Activated CD4-positive, alpha-beta T cell treated with anti-CD3 and anti-CD28 coated beads, Interleukin-2, amount 10 ng/mL, durations not matched to agents 7 days and 5 days (primary cell): ENCODE measurements at places on chromosomes 12 and 14.

GRCh38 chr12:127284870-127285431, 982.0 kb upstream of the TMEM132C start:
- no peaks in the 10 kb centered on the region for H3K36me3 ChIP-seq
- H3K4me3 ChIP-seq: no peak overlapping the region
- peak overlapping the region; percentile 25 for H3K27ac ChIP-seq
- H3K4me1 ChIP-seq: peaks cover 8% of the 10 kb centered on the region
- H3K27me3 ChIP-seq: no peaks in the 10 kb centered on the region

GRCh38 chr14:101726295-101726953, 35.1 kb upstream of the PPP2R5C start:
- DNase-seq: no peak
- peak overlapping the region; percentile 16 for H3K27ac ChIP-seq
- H3K36me3 ChIP-seq: peaks cover 2% of the 10 kb centered on the region
- H3K27me3 ChIP-seq: no peaks in the 10 kb centered on the region
- H3K4me1 ChIP-seq: peaks cover 36% of the 10 kb centered on the region
- no peak overlapping the region for H3K4me3 ChIP-seq

DNA sequence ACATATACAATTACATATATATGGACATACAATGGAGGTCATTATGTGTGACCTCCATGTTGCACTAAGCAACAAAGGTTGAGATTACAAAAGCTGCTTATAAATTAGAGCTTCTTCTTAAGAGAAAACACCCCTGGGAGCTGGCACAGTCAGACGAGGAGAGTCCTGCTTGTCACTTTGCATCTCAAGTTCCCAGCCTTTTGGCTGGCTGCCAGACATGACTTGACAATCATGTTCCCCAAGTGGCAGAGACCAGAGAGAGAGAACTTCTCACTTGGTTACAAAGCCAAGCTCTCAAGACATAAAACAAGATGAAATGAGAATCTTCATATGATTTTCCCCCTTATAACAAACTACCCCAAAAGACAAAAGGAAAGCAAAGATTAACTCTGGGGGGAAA, 8.5 kb upstream of the SYNJ2BP start:
- no peaks in the 10 kb centered on the region for H3K4me1 ChIP-seq
- H3K36me3 ChIP-seq: no peaks in the 10 kb centered on the region
- no peak for DNase-seq
- peaks cover 9% of the 10 kb centered on the region for H3K27me3 ChIP-seq

DNA sequence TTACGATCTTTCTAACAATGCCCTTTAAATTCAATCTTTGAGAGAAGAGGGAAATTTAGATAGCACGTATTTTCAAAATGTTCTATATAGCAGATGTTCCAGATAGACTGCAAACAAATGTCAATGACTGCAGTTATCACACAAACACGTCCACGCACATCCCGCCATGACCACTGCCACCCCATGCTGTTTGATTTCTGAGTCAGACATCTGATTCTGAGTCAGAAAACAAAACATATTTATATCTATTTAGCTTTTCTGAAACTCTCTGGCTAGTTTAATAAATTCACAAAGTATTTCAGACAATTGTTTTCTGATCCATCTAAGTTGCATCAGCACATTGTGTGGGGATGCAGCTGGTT, 105.9 kb upstream of the BCAT1 start:
- H3K27me3 ChIP-seq: no peaks in the 10 kb centered on the region
- DNase-seq: peak; percentile 45
- peaks cover 9% of the 10 kb centered on the region for H3K36me3 ChIP-seq
- peak overlapping the region; percentile 77 for H3K4me3 ChIP-seq
- H3K27ac ChIP-seq: peak overlapping the region; percentile 85

DNA sequence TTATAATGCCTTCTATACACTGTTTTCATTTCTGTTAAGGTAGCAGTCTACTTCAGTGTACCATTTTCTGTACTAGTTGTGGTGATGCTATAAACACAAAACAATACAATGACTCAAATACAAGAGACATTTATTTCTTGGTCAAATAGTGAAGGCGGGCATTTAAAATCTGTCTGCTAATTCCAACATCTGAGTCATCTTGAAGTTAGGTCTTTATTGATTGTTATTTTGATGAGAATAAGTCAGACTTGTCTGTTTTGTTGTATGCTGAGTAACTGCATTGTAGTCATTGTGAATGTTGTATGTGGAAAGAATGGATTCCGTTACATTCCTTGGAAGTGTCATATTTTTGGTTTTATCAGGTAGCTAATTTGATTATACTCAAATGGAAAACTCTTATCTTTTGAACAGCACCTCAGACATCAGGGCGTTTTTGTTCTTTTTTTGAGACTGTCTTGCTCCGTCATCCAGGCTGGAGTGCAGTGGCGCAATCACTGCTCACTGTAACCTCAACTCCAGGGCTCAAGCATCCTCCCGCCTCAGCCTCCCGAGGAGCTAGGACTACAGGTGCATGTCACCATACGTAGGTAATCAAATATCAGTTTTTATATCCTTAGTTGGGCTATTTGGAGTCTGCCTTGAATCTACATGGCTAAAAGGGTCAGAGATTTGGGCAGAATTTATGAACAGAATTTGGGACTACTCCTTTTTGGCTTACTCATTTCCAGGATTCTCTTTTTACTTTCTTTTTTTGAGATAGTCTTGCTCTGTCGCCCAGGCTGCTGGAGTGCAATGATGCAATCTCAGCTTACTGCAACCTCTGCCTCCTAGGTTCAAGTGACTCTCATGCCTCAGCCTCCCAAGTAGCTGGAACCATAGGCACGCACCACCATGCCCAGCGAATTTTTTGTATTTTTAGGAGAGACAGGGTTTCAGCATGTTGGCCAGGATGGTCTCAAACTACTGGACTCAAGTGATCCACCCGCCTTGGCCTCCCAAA, 56.8 kb downstream of the PAPLN start:
- no peak overlapping the region for H3K27ac ChIP-seq
- DNase-seq: no peak
- H3K36me3 ChIP-seq: peaks cover 21% of the 10 kb centered on the region
- H3K27me3 ChIP-seq: no peaks in the 10 kb centered on the region
